ENCODE measurements at places on chromosomes 12 and 14.

DNA sequence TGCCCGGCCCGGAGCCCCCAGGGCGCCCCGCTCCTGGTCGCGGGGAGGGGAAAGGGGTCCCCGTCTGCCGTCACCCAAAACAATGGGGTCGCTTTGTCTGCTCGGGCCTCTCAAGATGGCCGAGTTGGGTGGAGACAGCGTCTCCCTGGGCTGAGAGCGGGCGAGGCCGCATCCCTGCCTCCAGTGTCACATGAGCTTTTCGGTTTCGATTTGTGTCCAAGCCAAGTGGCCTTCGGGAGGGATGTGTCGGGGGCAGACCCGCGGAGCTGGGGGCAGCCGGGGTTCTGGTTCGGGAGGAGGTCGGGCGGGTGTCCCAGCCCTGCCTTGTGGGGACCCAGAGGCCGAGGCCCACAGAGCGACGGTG is 790 bp downstream of the DYNC1H1 start:
- peak; percentile 37 for DNase-seq

- DNase-seq = no peak
Observed at GRCh38 chr14:55701638-55702037, 121.6 kb downstream of the KTN1 start.

DNA sequence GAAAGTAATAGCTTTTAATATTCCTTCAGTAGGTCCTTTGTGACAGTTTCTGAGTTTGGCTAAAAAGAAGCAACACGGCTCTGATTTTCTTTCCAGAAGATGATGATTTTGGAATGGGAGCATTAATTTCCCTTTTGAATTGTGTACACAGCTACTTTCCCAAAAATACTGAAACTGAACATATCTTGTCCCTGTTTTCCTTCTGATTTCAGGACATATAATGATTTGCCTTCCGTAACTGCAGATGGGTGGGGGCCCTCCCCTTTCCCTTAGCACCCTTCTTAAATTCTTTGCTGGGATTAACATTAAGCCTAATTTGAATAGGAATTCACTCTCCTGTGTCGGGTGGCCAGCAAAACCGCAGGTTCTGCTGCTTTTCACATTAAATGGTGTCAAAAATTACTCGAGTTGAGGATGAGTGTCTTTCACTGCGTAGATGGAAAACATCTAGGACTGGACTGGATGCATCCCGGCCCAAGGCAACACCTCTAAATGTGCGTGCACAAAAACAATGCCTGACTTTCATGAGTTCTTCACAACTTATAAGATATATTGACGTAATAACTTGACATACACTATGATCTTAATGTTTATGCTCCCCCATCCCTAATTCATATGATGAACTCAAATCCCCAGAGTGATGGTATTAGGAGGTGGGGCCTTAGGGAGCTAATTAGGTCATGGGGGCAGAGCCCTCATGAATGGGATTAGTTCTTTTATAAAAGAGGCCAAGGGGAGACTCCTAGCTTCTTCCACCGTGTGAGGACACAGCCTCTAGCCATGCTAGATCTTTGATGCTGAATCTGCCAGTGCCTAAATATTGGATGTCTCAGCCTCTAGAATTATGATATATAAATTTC is 158.1 kb downstream of the AEBP2 start:
- no peak for DNase-seq

DNA sequence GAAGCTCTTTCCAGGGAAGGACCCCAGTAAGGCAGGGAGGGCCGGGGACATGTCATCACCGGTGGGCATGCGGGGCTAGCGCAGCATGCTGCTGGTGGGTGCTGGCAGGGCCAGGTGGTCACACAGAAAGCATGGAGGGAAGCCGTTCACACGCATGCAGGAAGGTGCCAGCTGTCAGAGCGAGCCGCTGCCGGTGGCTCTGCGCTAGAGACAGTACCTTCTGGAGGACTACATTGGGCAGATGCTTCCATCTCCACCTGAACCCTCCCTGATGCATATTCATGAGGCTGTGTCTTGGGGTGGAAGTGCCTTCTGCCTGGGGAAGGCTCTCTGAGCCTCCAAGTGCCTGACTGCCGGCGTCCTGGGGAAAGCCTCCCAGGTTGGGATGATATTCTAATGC is 203.8 kb downstream of the CALM1 start:
- no peak for DNase-seq

GRCh38 chr12:124636138-124636978 is 68.9 kb upstream of the NCOR2 start:
- DNase-seq = peak; percentile 54

DNA sequence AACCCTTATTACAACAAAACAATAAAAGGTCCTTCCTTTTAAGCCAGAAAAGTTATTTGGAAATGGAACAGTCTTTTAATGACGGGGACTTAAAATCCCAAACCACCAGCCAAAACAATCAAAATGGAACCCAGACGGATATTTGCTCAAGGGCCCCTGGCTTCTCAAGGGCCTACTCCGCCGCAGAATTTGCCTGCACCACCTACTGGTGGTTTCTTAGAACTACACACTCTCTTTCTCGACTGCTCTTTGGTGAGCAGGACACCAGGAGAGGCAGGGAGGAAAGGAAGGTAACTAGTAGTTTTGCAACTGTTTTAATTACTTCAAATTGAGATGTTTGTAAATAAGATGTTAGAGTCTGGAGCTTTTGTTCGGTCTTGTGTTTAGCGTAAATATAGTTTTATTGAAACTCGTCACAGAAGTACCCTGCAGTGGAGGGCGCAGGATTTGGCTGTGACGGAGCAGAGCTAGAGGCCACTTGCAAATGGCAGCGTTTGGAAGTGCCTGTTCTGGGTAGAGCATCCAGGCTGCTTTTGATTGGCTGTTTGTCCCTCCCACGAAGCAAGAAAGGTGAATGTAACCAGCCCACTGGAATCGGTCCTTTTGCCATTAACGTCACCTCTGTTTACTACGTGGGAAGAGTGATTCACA is 238.5 kb downstream of the CACNA1C start:
- peak; percentile 12 for DNase-seq

GRCh38 chr14:56124327-56124726 is 6.1 kb downstream of the PELI2 start:
- DNase-seq = no peak

- DNase-seq = no peak
Observed at GRCh38 chr12:104220931-104221330, 5.4 kb downstream of the TXNRD1 start.

GRCh38 chr12:116483959-116484750 is 75.0 kb upstream of the MAP1LC3B2 start:
- DNase-seq = no peak

- no peak for DNase-seq
Observed at GRCh38 chr12:29944269-29945000, 160.7 kb upstream of the TMTC1 start.

- no peak for DNase-seq
Observed at GRCh38 chr14:74160763-74161162, 76.0 kb downstream of the LIN52 start.

DNA sequence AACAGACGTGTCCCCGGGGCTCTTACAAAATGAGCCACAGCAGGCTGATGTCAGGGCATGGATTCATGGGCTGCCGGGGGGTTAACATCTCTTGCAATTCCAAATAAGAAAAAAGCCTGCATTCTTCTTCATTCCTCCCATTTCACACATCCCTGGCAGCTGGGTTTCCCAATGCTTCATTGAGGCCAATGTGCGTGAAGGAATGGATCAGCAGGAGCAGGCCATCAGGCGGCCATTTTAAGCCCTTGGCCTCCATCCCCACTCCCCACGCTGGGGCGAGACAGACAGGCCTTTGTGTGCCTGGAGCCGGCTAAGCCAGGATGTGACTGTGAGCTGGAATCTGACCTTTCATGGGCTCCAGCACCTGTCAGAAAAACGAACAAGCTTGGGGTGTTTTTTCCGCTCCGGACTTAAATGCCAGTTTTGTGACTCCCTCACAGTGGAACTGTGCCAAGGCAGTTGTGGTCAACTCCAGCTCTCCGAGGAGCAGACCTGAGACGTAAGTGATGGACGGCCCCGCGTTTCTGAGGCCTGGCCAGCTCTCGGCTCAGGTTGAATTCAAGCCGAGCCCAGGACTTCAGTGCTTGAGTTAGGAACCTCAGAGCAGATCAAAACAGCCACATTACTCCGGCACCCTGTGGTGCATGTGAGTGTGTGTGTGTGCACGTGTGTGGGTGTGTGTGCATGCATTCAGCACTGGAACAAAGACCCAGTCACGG is 133.1 kb downstream of the TMEM30B start:
- DNase-seq = no peak

- no peak for DNase-seq
Observed at GRCh38 chr12:130993759-130994670, 40.3 kb downstream of the ADGRD1 start.

- DNase-seq = no peak
Observed at GRCh38 chr14:79658221-79658620, 553.1 kb downstream of the DIO2 start.

DNA sequence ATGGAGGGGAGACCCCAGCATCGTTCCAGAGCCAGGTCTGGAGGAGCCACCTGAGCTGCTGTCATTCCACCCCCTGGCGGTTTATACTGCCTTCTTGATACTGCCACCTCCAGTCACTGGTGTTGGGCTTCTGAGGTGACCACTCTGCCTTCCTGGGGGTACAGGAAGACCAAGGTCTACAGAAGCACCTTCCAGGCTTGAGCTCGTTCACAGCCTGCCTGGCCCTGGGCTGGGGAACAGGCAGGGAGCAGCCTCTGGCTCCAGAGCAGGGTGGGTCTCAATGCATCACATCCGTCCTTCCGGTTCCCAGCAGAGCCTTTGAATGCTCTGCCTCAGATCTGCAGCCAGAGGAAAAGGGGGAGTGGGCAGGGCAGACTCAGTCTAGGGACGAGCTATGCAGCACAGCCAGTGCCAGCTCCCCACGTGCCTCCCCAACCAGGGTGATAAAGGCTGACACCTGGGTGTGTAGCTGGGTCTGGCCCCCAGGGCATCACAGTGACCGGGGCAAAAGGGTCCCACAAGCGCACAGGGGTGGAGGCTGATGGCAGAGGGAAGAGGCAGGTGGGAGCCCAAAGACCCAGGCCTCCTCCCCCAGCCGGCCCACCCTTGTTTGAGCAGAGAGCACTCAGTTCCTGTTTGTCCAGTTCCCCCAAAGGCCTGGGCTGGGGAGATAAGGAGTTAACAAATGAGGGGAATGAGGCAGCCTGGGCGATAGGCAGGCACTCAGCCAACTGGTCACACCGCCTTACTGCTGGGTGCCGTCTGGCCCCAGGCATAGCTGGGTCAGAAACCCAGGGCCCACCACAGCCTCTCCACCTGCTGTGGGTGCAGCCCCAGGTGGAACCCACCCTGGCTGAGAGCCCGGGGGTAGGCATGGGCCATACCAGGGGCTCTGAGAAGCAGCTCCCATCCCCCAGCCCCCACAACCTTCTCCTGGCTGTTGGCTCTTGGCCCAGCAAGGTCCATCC is 17.1 kb downstream of the DEGS2 start:
- no peak for DNase-seq

GRCh38 chr14:78847801-78848200 is 677.6 kb downstream of the NRXN3 start:
- no peak for DNase-seq

DNA sequence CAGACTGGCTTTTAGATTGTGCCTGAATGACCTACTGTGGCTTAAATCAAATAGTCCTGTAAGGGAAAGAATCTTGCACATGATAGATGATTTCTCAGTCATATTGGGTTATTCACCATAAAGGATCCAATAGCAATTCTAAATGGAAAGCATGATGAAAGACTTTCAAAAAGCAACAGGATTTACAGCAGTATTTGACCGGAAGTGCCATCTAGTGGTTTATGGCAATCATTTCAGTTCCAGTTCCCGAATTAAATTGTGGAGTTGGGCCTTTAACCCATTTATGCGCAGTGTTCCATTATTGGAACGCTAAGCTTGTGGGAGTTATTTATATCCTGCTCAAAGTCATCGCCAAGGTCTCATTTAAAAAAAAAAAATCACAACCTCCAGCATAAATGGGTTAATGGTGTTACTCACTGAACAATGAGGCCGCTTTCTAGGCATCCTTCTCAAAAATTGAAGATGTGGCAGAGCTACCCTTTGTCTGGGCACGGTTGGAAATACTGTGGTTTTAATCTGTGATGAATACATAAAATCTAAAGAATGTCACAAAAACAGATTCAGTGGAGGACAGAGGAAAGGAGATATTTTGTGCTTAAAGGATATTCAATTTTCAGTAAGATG is 60.8 kb upstream of the REP15 start:
- DNase-seq = no peak

DNA sequence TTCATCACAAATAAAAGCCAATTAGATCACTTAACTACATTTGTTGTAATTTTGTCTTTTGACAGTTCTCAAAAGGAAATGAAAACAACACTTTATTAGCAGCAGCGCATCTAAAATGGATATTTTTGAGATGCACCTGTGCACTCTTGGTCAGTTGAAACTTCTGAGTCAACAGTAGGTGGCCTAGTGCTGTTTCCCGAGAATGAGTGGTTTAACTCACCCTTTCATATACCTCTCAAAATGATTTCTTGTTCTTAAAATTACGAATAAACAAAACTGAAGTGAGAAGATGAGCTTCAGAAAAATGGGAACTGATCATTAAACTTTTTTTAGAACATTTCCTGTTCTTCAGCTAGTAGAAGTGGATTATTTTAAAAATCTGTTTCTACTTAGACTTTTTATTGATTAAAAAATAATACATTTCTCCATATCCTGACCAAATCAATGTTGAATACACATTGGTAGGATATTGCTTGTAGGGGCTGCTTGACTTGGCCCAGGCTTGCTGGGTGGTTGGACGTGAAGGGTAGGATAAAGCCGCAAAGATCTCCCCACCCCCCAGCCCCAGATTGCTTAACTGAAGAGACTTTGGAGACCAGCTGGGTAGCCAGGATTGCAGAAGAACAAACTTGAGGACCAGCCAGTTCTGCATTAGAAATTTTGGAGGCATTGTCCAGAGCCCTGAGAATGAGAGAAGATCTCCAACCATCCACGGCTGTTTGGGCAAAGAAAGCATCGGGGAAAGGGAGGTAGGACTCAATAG is 22.3 kb upstream of the STK38L start:
- DNase-seq = no peak

GRCh38 chr14:23621204-23621931 is 14.8 kb upstream of the DHRS2 start:
- no peak for DNase-seq

DNA sequence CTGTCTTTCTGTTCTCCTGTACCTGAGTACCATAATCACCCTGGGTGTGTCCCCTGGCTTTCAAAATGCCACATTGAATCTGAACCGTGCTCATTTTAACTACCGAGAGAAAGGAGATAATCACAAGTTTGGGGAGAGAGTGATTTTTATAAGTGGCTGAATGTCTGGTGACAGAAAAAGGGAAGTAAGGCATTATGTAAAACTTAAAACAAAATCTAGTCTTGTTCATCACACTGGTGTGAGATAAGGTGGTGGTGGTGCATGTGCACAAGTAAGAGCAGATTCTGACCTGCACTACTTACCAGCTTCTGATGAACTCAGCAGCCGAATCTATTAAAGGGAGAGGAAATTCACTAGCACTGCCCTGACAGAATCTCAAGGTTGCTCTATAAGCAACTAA is 56.3 kb downstream of the SPPL3 start:
- no peak for DNase-seq

All from stimulated activated CD4-positive, alpha-beta T cell treated with anti-CD3 and anti-CD28 coated beads, Interleukin-4, amount 100 ng/mL, for 48 hours (primary cell).